Karpas-422 (cell line): ENCODE measurements at places on chromosomes 7 and 10. TPM values are rescaled to one million over a fixed set of nuclear protein-coding genes. Genes with fewer than 3 reads are reported as not detected.
A peak's percentile ranks its signal among the peaks of the same experiment; 100 is the strongest.

- peak; percentile 14 for DNase-seq
Observed at GRCh38 chr7:46368871-46369270, 447.8 kb upstream of the IGFBP3 start.

DNA sequence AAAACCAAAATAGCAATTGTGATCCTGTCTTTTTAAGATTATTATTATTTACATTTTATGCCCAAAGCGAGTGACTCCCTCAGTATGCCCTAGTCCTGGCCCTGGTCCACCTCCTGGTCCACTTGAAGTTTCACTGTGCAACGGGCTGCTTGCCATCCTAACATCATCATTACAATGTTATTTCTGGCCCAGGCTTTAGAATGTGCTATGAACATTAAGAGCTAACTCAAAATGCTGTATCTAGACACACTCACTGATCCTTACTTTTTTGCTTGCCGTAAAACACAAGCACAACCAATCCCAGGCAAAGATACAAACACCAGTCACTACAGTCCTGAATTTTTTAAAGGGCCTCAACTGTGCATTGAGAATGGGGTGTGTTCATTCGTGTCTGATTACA, 38.4 kb downstream of the RHOBTB1 start:
- DNase-seq, result no peak

DNA sequence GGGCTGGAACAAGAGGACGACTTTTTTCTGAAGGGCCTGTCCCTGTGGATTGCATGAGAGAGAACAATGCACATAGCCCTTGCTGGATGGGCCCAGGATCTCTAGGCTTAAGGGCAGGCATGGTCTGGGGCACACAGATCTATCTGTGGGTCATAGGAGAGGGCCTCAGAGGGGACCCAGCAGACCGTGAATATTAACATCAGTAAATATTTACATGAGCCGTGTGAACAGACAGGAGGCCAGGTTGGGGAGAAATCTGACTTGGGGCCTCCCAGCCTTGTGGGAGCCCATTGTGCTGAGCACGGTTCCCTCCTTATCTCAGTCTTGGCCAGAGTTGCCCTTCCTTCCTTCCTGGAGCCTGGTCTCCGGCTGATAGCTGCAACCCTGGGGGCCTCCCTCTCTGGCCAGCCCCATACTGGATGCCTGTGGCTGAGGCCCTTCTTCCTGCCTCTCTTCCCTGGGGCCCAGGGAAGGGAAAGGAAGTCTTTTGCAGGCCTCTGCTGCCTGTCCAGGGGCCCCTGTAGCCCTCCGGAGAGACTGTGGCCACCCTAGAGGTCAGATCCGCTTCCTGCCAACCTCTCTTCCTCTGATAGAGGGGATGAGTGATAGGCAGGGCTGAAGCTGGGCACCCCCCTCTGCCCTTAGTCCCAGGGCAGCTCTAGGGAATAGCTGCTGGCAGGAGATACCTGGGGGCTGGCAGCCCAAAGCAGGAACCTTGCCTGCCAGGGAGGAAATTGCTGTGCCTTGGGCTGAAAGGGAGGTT, 44.5 kb upstream of the TRIM8 start:
- DNase-seq, result no peak

DNA sequence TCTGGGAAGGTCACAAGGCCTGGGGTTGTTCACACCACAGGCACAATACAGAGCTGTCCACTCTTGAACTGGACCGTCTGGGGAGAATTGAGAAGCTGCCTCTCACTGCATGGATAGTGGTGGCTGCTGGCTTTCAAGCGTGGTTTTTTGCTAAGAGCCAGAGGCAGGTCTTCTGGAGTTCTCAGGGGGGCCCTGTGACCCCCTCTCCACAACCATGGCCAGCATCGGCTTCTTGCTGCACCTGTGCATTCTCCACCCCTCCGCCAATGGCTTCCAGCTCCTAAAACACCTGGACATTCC, 140.3 kb downstream of the ADCY1 start:
- no peak for DNase-seq

Gene LRRD1
- not detected in 2 replicates for total RNA-seq

Gene RBP3
- not detected in 2 replicates for total RNA-seq

Gene DUSP5
- total RNA-seq, result 23.6 and 26.6 TPM in 2 replicates

GRCh38 chr10:132866601-132867381, 75.6 kb downstream of the CFAP46 start:
- no peak for DNase-seq

GRCh38 chr10:36349445-36350078, 707.5 kb upstream of the FZD8 start:
- no peak for DNase-seq

DNA sequence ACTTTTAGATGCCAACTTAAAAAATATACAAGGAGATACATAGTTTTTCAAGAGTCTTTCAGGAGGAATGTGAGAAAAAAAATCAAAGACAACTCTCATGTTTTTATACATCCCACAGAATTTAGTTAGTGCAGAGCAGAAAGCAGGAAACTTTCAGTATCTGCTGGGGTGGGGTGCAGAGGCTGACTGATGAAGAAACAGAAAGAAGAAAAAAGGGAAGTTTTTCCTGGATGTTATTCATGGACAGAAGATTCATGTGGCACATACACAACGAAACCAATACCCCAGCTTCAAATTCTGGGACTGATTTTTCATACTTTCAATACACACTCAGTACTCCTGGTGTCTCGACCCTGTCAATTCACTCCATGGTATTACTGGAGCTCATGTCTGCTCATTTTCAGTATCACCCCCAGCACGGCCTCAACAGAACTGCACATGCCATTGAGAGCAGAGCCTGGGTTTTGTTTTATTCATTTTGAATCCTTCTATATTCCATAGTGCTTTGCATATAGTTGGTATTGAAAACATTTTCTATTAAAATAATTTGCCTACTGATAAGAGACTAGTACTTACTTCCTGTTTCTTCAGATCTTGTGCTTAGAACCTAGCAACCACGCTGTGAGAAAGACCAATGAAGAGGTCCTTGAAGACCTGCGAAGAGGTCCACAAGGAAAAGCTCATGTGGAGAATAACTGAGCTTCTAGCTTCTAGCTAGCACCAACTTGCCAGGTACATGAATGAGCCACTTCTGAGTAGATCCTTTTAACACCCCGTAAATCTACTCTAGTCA, 49.0 kb downstream of the NDUFB2 start:
- peak; percentile 62 for DNase-seq

Gene CCL24
- total RNA-seq, result not detected in 2 replicates

GRCh38 chr7:148813890-148814289, 70.2 kb downstream of the EZH2 start:
- no peak for DNase-seq

DNA sequence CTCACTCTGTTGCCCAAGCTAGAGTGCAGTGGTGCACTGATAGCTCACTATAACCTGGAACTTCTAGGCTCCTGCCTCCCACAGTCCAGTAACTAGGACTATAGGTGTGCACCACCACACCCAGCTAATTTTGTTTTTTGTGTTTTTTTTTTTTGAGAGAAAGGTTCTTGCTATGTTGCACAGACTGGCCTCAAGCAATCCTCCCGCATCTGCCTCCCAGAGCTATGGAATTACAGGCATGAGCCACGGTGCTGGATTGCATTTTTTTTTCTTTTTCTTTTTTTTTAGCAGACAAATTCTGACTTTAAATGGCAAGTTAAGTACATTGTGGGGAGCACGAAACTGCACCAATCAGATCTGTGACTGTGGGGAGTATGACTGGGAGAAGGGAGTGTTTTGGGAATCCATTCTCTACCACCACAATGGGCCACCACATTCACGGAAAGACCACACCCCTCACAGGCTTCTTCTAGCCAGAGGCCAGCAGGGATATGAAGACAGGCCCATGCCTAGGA, 58.1 kb upstream of the MSMB start:
- no peak for DNase-seq

Gene AKR1C1
- not detected in 2 replicates for total RNA-seq

Gene SEMA3C
- total RNA-seq, result not detected in 2 replicates

DNA sequence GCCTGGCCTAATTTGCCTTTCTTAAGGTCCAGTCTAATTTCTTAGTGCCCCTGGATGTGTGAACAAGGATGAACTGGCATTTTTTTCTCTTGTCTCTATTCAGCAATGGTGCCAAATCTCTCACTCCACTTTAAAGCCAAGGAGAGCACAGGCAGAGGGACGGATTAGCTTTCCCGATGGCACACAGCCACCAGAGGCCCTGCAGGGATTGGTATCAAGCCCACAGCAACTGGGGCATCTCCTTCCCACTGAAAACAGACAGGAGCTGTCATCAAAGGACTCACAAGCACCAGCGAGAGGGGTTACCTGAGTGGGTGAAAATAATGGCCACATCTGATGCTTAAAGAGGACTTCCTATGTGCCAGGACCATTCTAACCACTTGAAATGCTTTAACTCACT, 83.1 kb downstream of the ITIH5 start:
- no peak for DNase-seq

- DNase-seq, result no peak
Observed at GRCh38 chr7:95676691-95677090, 80.4 kb upstream of the PDK4 start.

Gene PAX2
- not detected in 2 replicates for total RNA-seq

DNA sequence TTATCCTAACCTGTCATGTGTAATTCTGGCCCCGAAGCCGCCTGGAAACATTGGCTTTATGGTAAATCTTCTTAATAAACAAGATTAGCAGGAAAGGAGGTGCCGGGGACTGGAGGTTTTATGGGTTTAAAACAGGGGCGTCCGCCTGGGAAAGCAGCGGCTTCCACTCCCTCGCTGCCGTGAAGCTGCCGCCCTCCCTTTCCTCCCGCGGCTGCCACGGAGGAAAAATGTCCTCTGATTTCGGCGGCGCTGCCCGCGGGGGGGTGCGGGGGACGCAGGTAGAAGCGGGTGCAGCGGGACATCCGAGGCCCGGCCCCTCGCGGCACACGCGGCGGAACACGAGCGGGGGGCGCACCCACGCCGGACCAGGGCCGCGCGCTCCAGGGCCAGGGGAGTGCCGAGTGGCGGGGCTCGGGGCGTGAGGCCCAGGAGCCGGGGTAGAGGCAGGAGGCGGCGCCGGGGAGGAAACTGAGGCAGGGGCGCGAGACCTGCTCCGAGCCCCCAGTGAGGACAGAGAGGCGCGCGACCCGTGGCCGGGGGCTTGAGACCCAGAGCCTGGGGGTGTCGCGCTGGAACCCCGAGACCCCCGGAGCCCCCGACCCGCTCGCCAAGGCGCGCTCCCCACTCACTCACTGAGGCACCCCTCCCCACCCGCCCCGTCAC, 993 bp downstream of the PTPRN2 start:
- no peak for DNase-seq

- DNase-seq, result no peak
Observed at GRCh38 chr10:131648386-131649020, 252.3 kb upstream of the PPP2R2D start.

Gene MCM10
- total RNA-seq, result 7.0 and 8.9 TPM in 2 replicates

Gene TRIM73
- 0.22 and 2.2 TPM in 2 replicates for total RNA-seq

DNA sequence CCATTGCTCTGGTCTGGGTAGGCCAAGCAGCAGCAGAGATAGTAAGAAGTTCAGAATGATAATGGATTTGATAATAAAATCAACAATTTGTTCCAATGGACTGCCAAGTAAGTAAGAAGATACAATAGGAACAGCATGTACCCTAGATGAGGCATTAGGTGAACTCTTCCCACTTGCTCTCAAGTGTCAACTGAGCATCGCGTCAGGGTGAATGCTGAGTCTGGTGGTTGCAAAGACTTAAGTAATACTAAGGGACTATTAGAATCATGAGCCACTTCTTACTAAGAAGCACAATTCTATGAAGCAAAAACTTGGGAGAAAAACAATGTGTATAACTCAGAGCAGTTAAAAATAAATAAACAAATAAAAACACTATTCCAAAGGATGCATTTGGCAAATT, 54.5 kb downstream of the LRRN3 start:
- DNase-seq, result no peak

DNA sequence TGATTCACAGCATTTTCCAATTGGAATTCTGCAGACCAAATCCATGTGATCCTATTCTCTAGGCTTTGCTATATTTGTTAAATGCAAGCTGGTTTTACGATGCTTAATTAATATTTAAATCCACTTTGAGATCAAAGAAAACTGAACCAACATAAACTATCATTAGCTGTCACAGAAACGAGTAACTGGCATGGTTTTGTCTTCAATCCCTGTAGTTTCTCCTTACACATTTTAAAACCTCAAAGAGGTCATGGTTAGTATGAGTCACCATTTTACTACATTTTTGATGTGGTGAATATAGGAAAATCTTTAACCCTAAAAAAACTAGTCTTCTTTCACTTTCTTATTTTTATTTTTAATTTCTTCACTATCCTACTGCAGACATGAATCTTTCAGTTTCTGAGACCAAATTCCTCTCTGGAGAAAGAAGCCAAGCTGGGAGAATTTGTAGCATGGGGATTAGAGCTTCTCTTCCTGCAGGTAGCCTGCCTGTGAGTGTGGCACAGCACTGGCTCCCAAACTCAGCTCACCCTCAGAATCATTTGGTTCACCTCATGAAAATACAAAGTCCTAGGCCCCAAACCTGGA, 8.7 kb upstream of the LIPM start:
- no peak for DNase-seq

Gene SH2D4B
- total RNA-seq, result 0.07 TPM in 1 of 2 replicates, not detected in the other

Gene HECW1
- total RNA-seq, result not detected in 2 replicates

Gene SUN3
- total RNA-seq, result not detected in 2 replicates

DNA sequence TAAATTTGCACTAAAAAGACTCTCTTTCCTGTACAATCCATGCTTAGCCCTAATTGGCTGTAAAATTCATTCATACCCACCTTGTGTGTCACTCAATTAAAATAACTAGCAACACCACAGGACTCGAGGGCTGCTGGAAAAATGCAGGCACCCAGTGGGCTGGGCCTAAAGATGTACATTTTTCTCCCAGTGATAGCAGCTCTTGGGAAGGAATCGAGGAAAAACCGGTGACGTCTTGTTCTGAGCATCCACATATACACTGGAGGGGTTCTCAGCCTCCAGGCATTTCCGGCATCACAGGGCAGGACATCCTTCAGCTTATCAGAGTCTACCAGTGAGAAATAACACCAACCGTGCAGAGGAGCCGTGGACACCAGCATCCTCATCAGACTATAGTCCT, 85.8 kb upstream of the PITRM1 start:
- no peak for DNase-seq
